ENCODE measurements at places on chromosomes 7 and 10.
A peak's percentile ranks its signal among the peaks of the same experiment; 100 is the strongest.

DNA sequence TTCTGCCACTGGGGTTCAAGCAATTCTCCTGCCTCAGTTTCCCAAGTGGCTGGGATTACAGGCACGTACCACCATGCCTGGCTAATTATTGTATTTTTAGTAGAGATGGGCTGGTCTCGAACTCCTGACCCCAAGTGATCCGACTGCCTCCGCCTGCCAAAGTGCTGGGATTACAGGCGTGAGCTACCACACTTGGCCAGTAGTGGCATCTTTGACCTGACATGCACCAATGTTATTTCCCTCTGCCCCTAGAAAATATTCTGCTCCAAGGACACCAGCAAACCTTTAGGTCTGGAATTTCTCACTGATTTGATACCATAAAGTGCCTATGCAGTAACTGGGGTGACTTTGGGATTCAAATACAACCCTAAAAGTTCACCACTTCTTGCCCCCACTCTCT is 179.4 kb downstream of the ARID5B start:
- no peaks in the 10 kb centered on the region for H3K27me3 ChIP-seq
- DNase-seq, result no peak
- H3K4me1 ChIP-seq, result peaks cover 63% of the 10 kb centered on the region
- peak overlapping the region; percentile 14 for H3K27ac ChIP-seq
- H3K36me3 ChIP-seq, result peaks cover 29% of the 10 kb centered on the region
- H3K4me3 ChIP-seq, result no peak overlapping the region

DNA sequence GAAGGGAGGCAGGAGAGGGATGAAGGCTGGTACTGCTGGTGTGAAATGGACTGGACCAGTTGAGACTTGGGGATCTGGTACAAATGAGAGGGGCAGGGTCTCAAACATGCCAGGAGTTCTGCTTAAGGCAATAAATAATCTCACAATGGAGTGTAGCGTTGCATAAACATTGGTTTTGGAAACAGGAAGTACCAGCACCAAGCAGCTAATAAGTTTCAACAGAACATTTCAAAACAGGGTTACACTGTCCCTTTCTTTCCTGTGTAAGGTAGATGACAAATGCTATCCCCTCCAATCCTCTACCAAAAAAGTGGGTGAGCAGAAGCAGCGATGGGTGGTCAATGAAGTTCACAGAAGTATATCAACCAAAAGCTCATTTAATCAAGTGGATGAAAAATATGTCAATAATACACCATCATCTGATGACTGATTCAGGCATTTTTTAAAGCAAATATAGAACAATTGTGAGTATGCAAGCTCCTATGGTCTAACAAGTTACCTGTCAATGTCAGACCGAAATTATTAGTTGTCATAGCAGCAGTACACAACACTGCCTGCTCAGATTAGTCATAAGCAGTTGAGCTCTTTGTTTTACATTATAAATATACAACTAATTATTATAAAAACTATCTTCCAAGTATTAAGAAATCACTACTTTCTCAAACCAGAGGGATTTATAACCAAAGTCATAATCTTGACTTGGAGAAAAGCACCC is 220.0 kb downstream of the FAM107B start:
- no peak for DNase-seq
- peak overlapping the region; percentile 56 for H3K4me3 ChIP-seq
- peak overlapping the region; percentile 94 for H3K27ac ChIP-seq
- H3K36me3 ChIP-seq, result peaks cover 68% of the 10 kb centered on the region
- peaks cover 82% of the 10 kb centered on the region for H3K4me1 ChIP-seq

- H3K4me3 ChIP-seq, result no peak overlapping the region
- peaks cover 64% of the 10 kb centered on the region for H3K27me3 ChIP-seq
- no peak for DNase-seq
- no peaks in the 10 kb centered on the region for H3K36me3 ChIP-seq
Measured at GRCh38 chr7:127322832-127323493, 69.5 kb downstream of the ZNF800 start.

- H3K36me3 ChIP-seq, result peaks cover 56% of the 10 kb centered on the region
- H3K4me3 ChIP-seq, result peak overlapping the region; percentile 79
- H3K27ac ChIP-seq, result peak overlapping the region; percentile 77
- no peaks in the 10 kb centered on the region for H3K27me3 ChIP-seq
- DNase-seq, result no peak
- H3K4me1 ChIP-seq, result peaks cover 43% of the 10 kb centered on the region
Measured at GRCh38 chr10:61901829-61902444, 438 bp downstream of the ARID5B start.

GRCh38 chr10:34237898-34238455 is 577.1 kb downstream of the PARD3 start:
- no peaks in the 10 kb centered on the region for H3K27me3 ChIP-seq
- no peaks in the 10 kb centered on the region for H3K4me1 ChIP-seq
- H3K27ac ChIP-seq, result no peak overlapping the region
- no peaks in the 10 kb centered on the region for H3K36me3 ChIP-seq

DNA sequence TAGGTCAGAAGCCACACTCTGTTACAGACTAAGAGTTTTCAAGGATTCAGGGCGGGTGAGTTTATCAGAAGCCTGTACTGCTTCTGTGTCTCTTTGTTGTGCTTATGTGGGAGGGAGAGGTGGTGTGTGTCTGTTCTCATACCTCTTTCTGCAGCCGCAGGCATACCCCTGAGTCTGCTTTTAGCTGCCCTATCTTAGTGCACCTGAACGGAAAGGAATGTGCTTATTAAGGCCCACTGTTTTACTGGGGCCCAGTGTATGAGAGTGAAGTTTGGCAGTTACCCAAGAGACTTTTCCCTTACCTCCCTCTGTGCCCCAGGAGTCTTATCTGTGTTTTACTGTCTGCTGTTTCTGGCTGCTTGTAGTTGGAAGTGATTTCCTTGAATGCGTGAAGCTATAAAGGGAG is 104.3 kb downstream of the TYW1 start:
- DNase-seq, result no peak
- H3K4me3 ChIP-seq, result no peak overlapping the region
- H3K36me3 ChIP-seq, result peaks cover 8% of the 10 kb centered on the region
- no peaks in the 10 kb centered on the region for H3K4me1 ChIP-seq
- no peak overlapping the region for H3K27ac ChIP-seq

DNA sequence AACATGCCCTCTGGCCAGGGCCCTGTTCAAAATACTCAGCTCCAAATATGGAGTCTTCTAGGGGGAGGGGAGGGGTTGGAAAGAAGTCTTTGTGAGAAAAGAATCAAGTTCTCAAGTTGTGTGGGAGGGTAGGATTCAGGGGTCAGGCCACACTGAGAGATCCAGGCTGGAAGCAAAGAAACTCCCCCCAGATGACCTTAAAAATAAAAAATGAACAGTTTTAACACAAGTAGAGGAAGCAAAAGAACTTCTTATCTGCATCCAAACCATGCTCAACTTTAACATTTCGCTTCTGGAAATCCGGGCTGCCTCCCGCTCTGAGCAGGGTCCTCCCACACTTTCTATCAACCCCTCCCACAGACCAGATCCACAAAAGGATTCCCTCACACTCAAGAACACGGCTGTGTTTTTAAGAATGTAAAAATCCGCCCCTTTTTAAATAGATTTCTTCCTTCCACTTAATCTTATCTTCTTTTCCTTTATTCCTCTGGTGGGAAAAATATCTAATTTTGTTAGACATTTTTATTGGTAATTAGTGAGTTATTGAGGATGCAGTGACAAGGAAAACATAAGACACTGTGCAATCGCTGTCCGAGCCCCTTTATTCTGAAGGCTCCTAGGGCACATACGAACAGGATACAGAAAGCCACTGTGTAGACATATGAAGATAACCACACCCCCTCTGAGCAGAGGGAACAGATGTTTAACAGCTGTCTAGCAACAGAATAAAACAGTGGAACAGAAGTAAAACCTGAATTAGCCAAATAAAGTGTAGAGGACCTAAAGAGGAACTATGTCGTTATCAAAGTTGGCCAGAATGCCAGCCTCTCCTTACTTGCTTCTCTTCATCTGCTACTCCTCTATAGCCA is 43.8 kb downstream of the CYTH3 start:
- no peak overlapping the region for H3K4me3 ChIP-seq
- no peak for DNase-seq
- peaks cover 6% of the 10 kb centered on the region for H3K36me3 ChIP-seq
- H3K27ac ChIP-seq, result no peak overlapping the region
- H3K4me1 ChIP-seq, result peaks cover 42% of the 10 kb centered on the region

- no peak overlapping the region for H3K4me3 ChIP-seq
- no peak for DNase-seq
- H3K36me3 ChIP-seq, result no peaks in the 10 kb centered on the region
- H3K27me3 ChIP-seq, result no peaks in the 10 kb centered on the region
- H3K27ac ChIP-seq, result no peak overlapping the region
- no peaks in the 10 kb centered on the region for H3K4me1 ChIP-seq
Measured at GRCh38 chr10:1629326-1630198, 107.8 kb downstream of the ADARB2 start.

DNA sequence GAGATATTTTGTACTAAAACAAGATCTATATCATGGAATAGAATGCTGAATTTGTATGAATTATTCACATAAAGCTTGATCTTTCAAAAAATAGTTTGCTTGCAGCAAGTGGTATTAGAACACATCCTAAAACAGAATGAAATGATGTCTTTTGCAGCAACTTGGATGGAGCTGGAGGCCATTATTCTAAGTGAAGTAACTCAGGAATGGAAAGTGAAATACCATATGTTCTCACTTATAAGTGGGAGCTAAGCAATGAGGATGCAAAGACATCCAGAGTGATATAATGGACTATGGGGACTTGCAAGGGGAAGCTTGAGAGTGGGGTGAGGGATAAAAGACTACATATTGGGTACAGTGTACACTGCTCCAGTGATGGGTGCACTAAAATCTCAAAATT is 53.7 kb downstream of the ASB4 start:
- H3K27ac ChIP-seq, result no peak overlapping the region
- no peaks in the 10 kb centered on the region for H3K27me3 ChIP-seq
- no peak for DNase-seq
- no peaks in the 10 kb centered on the region for H3K36me3 ChIP-seq
- H3K4me1 ChIP-seq, result no peaks in the 10 kb centered on the region

GRCh38 chr10:71974489-71975021 is 10.4 kb downstream of the CHST3 start:
- H3K4me1 ChIP-seq, result peaks cover 77% of the 10 kb centered on the region
- H3K36me3 ChIP-seq, result peaks cover 37% of the 10 kb centered on the region
- peak overlapping the region; percentile 11 for H3K4me3 ChIP-seq
- peak overlapping the region; percentile 79 for H3K27ac ChIP-seq
- H3K27me3 ChIP-seq, result no peaks in the 10 kb centered on the region

DNA sequence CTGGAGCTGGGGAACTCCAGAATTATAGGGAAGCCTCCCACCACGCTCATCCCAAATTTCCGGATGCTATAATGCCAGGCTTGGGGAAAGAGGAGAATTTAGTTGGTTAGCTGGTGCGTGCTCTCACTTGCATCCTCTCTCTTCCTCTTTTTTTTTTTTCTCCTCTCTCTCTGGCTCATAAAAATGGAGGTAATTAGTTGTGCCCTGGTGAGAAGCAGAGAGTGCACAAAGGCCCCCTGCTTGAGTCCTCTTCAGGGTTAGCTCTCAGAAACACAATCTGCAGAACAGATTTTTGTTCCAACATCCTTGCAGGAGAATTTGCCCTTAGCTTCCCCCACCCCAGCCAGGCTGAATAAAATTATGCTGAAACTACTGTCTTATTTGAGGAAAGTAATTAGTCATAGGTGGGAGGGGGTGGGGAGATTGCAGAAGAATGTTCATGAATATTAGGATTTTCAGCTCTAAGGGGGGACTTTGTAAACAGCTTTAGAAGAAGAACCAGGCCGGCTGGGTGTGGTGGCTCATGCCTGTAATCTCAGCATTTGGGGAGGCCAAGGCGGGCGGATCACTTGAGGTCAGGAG is 7.6 kb downstream of the SERPINE1 start:
- H3K36me3 ChIP-seq, result peaks cover 7% of the 10 kb centered on the region
- DNase-seq, result no peak
- H3K27ac ChIP-seq, result no peak overlapping the region
- H3K4me3 ChIP-seq, result no peak overlapping the region
- H3K27me3 ChIP-seq, result no peaks in the 10 kb centered on the region

- H3K36me3 ChIP-seq, result no peaks in the 10 kb centered on the region
- no peak overlapping the region for H3K27ac ChIP-seq
- H3K4me1 ChIP-seq, result no peaks in the 10 kb centered on the region
- no peak overlapping the region for H3K4me3 ChIP-seq
- DNase-seq, result no peak
- peaks cover 13% of the 10 kb centered on the region for H3K27me3 ChIP-seq
Measured at GRCh38 chr10:121655254-121656144, 57.3 kb upstream of the FGFR2 start.

All from Calu3 (cell line).